Heart left ventricle (tissue), 16 donors: ENCODE measurements at places on chromosomes 1 and 21. TPM values are rescaled to one million over a fixed set of nuclear protein-coding genes. Genes with fewer than 3 reads are reported as not detected.

DNA sequence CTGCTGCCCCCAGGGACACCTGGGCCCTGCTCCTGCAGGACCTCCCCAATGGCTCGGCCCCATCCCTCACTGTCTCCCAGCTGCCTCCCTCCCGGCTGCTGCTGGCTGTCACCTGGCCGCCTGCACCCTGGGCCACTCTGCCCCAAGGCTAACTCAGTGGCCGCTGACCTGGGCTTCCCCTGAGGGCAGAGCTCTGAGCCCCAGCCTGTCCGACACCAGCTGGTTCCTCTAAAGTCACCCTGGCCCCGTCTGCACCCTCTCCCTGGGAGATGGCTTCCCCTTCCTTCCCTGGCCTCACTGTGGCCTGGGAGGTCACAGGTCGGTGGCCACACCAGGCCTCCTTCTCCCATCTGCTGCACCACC lies 15.0 kb downstream of the ITGB2 start:
- H3K4me3 ChIP-seq = no peak overlapping the region
- H3K27me3 ChIP-seq = no peaks in the 10 kb centered on the region
- no peaks in the 10 kb centered on the region for H3K36me3 ChIP-seq
- DNase-seq = peak; percentile 64

- no peak overlapping the region for H3K4me3 ChIP-seq
- no peak for DNase-seq
- H3K27me3 ChIP-seq = no peaks in the 10 kb centered on the region
- H3K27ac ChIP-seq = no peak overlapping the region
These were observed 68.5 kb upstream of the CACYBP start for GRCh38 chr1:174931214-174931613.

GRCh38 chr1:165815725-165816124 lies 11.7 kb upstream of the UCK2 start:
- no peaks in the 10 kb centered on the region for H3K36me3 ChIP-seq
- no peak overlapping the region for H3K4me3 ChIP-seq
- H3K27me3 ChIP-seq = no peaks in the 10 kb centered on the region
- peaks cover 5% of the 10 kb centered on the region for H3K4me1 ChIP-seq

- no peaks in the 10 kb centered on the region for H3K4me1 ChIP-seq
- no peaks in the 10 kb centered on the region for H3K27me3 ChIP-seq
- no peak overlapping the region for H3K27ac ChIP-seq
- no peak for DNase-seq
These were observed 17.1 kb downstream of the TTF2 start for GRCh38 chr1:117077267-117077666.

DNA sequence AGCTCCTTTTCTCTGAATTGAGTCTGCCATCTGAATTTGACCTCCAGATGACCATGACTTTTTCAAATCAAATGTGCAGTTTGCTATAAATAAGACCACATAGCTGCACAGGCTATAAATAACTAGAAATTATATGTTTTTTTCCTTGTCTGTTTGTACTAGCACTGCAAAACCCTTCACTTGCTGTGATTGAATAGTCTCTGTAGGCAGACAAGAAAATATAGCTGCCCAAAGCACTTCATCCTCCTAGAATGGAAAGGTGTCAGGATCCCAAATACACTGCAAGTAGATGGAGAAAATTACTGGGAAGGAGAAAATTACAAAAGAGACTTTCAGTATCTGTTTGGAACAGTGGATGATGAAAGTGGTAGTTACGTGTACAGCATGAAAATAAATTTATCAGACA lies 175.8 kb downstream of the APP start:
- H3K36me3 ChIP-seq = no peaks in the 10 kb centered on the region
- DNase-seq = no peak

DNA sequence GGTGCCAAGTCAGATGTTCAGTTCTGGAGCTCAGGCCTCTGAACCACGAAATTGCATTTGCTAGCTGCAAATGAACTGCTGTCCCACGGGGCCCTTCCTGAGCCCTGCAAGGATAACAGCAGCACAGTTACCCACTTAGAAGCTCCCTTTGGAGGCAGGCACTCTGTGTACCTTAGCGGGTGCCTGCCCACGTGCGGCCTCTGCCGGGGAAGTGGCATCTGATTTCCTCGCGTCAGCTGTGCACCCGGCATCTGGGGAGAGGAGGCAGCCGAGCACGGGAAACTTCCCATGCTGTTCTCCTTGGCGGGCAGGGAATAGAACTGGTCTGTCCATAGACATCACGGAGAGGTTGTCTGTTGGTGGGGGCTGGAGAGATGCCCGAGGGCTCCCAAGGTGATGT lies 148.0 kb upstream of the C1orf174 start:
- peaks cover 5% of the 10 kb centered on the region for H3K27me3 ChIP-seq
- DNase-seq = no peak
- no peaks in the 10 kb centered on the region for H3K36me3 ChIP-seq
- no peak overlapping the region for H3K27ac ChIP-seq
- H3K4me1 ChIP-seq = no peaks in the 10 kb centered on the region

GRCh38 chr1:119740896-119741780 lies 27.6 kb downstream of the HMGCS2 start:
- no peaks in the 10 kb centered on the region for H3K27me3 ChIP-seq
- DNase-seq = no peak
- H3K27ac ChIP-seq = no peak overlapping the region

DNA sequence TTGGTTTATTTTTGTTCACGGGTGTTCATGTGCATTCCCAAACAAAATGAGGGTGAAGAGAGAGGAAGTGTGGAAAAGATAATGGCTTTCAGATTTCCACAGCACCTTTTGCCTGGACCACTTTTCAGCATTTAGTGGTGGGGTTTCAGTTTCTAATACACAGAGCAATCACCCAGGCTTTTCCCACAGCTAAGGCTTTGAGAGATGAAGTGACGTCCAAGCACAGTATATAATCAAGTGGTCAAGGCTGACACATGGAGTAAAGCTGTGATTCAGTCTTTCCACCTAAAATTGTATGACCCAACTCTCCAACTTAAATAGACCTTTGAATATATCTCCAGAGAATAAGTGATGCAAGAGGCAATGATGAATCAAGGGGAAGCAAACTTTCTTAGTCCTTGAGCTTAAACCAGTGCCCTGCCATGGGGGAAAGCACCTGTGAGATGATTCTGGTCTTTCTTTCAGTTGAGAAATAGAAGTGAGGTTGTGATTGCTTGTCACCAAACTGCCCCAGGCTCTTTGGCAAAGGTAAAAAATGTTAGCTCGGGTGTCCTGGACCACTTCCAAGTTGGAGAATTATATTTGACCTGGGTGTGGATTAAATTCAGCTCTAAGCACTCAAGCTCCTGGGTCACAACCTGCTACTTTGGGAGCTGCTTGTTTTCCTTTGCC lies 2.4 kb upstream of the PIK3R3 start:
- H3K27ac ChIP-seq = peak overlapping the region; percentile 92
- peaks cover 6% of the 10 kb centered on the region for H3K4me1 ChIP-seq
- peaks cover 8% of the 10 kb centered on the region for H3K27me3 ChIP-seq
- peak; percentile 51 for DNase-seq

GRCh38 chr1:201739492-201740085 lies 89.4 kb upstream of the IPO9 start:
- no peaks in the 10 kb centered on the region for H3K27me3 ChIP-seq
- H3K4me3 ChIP-seq = peak overlapping the region; percentile 80
- peaks cover 66% of the 10 kb centered on the region for H3K4me1 ChIP-seq
- peak overlapping the region; percentile 97 for H3K27ac ChIP-seq
- peak; percentile 81 for DNase-seq

DNA sequence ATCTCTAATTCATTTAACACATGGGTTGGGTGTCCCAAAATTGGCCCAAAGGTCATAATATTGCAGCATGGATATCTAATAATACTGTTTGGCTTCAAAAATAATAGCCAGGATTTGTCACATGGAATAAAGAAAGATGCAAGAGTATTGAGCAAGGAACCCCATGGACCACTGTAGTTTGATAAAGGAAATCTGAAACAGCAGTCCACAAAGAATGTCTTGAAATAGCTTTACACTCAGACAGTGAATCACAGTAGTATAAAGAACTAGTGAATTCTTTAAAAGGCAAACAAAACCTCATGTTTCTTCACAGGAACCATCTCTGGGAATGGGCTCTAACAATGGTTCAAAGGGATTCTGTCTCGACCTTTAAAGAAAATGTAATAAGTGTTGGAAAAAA lies 576.1 kb upstream of the ZRANB2 start:
- no peaks in the 10 kb centered on the region for H3K27me3 ChIP-seq
- no peaks in the 10 kb centered on the region for H3K36me3 ChIP-seq
- no peak for DNase-seq
- no peak overlapping the region for H3K4me3 ChIP-seq
- no peaks in the 10 kb centered on the region for H3K4me1 ChIP-seq

- DNase-seq = no peak
- no peak overlapping the region for H3K4me3 ChIP-seq
- H3K27me3 ChIP-seq = no peaks in the 10 kb centered on the region
- H3K27ac ChIP-seq = no peak overlapping the region
- H3K4me1 ChIP-seq = no peaks in the 10 kb centered on the region
- no peaks in the 10 kb centered on the region for H3K36me3 ChIP-seq
These were observed 264.6 kb downstream of the HHIPL2 start for GRCh38 chr1:222283147-222283768.

DNA sequence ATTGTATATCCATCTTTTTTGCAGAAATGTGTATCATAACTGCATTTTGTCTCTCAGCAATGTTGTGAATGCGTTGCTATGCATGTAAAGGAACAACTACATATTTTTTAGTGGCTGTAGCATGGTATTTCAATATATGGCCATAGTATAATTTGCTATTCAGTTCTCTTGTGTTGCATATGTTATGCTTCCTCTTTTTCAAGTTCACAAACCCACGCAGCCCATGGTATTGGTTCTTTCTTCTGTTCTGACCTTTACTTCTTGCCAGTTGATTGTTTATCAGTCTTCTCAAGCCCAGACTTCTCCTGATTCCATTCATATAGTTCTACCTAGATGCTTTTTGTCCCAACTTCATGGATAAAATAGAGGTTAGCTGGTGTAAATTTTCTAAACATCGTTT lies 6.1 kb downstream of the SLC22A15 start:
- no peak overlapping the region for H3K27ac ChIP-seq
- H3K4me3 ChIP-seq = no peak overlapping the region
- H3K27me3 ChIP-seq = no peaks in the 10 kb centered on the region
- H3K36me3 ChIP-seq = no peaks in the 10 kb centered on the region

DNA sequence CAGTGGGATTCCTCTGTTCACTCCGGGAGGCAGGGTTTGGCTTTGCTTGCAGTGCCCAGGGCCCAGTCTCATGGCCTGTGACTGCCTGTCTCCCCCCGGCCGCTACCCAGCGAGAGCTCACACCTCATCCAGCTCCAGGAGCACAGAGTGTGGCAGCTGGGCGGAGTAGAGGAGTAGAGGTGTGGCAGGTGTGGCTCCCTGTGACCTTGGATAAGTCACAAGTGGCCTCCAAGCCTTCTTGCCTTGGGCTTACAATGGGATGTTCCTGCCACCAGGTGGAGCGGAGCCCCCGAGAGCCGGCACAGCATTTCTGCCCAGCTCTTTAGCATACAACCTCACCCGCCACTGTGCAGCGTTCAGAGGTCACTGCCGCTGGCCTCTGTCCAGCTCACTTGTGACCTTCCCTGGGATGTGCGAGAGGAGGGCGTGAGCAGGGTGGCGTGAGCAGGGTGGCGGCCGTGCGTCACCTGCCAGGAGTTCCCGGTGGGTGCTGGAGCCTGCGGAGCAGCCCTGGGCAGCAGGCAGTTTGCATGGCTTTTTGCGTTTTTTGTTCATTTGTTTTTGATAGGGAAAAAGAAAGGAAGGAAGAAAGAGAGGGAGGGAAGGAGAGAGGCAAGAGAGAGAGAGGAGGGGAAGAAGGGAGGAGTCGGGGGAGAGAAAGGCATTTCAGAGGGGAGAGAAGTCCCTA lies 42.4 kb downstream of the CRYAA start:
- no peaks in the 10 kb centered on the region for H3K27me3 ChIP-seq
- H3K4me3 ChIP-seq = no peak overlapping the region
- H3K27ac ChIP-seq = no peak overlapping the region
- peak; percentile 68 for DNase-seq
- H3K4me1 ChIP-seq = no peaks in the 10 kb centered on the region

GRCh38 chr21:34110594-34111202 lies 37.3 kb downstream of the MRPS6 start:
- H3K27ac ChIP-seq = no peak overlapping the region
- peaks cover 10% of the 10 kb centered on the region for H3K4me1 ChIP-seq
- no peaks in the 10 kb centered on the region for H3K27me3 ChIP-seq
- DNase-seq = no peak

DNA sequence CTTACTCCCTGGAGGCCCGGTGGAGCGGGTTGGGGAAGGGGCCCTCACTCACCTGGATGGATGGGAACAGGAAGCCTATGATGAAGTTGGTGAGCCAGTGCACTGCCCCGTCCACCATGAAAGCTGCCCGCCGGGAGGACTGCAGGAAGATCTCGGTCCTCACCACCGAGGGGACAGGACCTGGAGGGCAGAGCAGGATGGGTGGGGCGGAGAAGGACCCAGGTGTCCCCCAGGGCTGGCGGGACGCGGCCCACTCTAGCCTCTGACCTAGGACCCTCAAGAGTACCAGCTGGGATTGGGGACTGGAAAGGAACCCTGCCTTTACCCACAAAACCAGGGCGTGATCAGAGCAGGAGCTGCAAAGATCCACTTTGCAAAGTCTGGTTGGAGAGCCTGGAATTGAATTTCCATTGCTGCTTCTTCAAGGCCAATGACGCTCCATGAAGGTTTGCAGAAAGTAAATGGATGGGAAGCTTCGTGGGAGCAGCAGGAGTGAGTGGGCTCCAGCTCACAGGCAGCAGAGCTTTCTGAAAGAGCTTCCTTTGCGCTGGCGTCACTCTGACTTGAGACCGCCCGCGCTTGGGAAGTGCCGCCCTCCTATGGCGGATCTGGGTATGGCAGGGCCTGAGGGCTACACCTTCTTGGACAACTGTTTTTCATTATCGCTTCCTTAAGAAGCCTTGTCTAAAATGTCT lies 21.4 kb downstream of the SLC2A7 start:
- H3K4me3 ChIP-seq = no peak overlapping the region
- no peaks in the 10 kb centered on the region for H3K36me3 ChIP-seq

DNA sequence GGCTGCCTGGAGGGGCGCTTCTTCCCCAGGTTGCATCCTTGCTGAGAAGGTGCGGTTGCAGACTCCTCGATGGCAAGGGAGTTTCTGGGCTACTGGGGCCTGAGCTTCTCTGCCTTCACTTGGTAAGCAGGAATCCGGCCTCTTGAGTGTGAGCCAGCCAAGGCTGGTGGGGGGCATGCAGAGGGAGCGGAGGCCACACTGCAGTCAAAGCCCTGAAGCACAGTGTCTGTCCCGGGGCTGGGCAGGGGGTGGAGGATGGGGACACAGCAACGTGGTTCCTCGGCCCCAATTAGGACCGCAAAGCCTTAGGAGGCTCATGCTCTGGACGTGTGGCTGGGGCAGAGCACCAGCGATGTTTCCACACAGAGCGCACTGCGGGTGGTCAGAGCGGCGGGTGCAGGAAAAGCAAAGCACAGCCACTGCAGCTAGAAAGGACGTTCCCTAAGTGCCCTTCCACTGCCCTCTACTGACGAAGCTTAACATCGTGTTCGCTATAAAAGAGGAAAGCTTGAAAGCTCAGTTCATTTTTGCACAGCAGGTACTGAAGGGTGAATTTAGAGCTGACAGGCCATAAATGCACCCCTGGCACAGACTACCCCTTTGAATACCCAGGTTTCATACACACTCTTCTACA lies 60.7 kb upstream of the COG2 start:
- no peaks in the 10 kb centered on the region for H3K4me1 ChIP-seq
- H3K27ac ChIP-seq = no peak overlapping the region
- no peaks in the 10 kb centered on the region for H3K36me3 ChIP-seq

FTCD gene
- total RNA-seq = 0.31 TPM

CD5L gene
- not detected for total RNA-seq

PUM1 gene
- 65.8 TPM for total RNA-seq

FNDC10 gene
- total RNA-seq = 6.7 TPM

L1TD1 gene
- not detected for total RNA-seq

PTPN22 gene
- total RNA-seq = 0.45 TPM

AXDND1 gene
- total RNA-seq = 0.08 TPM

SAMSN1 gene
- total RNA-seq = 0.71 TPM

SLAMF7 gene
- total RNA-seq = not detected

ELAPOR1 gene
- total RNA-seq = 0.21 TPM

CELA3A gene
- not detected for total RNA-seq

RGS5 gene
- total RNA-seq = 218 TPM
